ENCODE measurements at places on chromosomes 2 and 18.

- DNase-seq = no peak
These were observed 288.2 kb downstream of the IKZF2 start for GRCh38 chr2:212863185-212863588.

GRCh38 chr2:128415779-128416061 lies 97.1 kb upstream of the HS6ST1 start:
- no peak for DNase-seq

- DNase-seq = no peak
These were observed 80.3 kb upstream of the GATA6 start for GRCh38 chr18:22088996-22089640.

DNA sequence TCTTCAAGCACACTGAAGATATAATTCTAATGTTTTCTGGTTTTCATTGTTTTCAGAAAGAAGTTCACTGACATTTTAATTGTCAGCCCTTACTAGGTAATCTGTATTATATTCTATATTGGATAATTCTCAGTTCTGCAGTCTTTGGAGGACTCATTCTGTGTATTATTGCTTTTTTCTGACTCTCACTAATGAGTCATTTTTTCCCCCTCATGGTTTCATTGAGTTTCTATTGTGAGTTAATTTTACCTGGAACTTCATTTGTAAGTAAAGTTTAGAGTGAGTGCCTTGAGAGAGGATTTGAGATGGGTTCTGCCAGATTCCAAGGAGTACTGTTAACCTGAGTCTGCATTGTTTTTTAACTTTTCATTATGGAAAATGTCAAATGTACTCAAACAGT lies 90.4 kb upstream of the LYPD1 start:
- DNase-seq = no peak

DNA sequence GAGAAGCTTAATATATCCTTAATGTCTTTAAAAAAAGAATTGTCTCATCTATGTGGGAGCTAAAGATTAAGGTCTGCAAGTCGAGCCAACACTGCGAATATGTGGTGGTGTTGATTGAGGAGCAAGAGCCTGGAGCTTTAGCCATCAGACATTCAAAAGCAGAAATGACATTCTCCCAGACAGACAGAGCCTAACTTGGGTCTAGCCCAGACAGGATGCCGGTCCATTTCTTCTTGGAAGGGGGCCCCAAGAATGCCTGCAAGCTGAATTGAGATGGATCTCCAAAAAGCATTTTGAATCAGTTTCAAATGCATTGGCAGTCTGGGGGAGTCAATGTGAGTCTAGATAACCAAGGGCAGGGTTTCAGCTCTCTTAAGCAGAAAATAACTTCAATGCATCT lies 30.1 kb upstream of the EML4 start:
- DNase-seq = no peak

GRCh38 chr2:241948901-241949735 lies 79.6 kb downstream of the RTP5 start:
- DNase-seq = no peak

DNA sequence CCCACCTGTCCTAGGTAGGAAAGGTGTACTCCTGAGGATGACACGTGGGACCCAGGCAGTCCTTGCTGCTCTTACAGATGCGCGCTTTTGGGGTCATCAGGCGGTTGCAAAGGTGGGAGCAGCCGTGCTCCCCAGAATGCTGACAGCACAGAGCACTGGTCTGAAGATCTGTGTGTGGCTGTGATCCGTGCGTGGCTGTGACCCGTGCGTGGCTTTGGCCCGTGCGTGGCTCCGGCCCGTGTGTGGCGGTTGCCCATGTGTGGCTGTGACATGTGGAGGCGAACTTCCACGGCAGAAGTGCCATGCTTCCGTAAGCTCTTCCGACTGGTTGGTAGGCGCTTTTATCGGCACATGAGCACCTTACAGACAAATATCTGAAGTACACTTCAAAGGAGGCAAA lies 270.0 kb downstream of the AGAP1 start:
- no peak for DNase-seq

DNA sequence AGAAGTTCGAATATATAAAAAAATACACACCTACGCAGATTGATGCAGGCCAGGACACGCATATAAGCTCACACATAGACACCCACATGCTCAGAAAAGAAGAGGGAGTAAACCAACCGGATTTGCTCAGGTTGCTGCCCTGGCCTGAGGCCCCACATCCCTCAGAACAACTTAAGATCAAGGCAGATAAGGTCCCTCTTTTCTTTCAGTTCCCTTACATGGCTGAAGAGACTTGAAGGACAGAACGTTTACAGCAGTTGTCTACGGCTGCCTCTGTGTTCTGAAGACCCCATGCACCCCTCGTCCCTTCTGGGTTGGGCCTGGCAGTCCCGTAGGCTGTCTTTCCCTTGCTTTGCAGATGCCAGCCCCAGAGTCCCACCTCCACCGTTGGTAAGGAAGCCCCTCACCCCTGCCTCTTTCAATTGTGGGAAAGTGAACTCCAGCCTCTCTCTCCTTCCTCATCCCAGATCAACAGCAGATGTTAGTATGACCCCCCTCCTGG lies 4.3 kb upstream of the NAGK start:
- DNase-seq = no peak

- DNase-seq = no peak
These were observed 25.4 kb downstream of the DSG4 start for GRCh38 chr18:31402026-31402373.

DNA sequence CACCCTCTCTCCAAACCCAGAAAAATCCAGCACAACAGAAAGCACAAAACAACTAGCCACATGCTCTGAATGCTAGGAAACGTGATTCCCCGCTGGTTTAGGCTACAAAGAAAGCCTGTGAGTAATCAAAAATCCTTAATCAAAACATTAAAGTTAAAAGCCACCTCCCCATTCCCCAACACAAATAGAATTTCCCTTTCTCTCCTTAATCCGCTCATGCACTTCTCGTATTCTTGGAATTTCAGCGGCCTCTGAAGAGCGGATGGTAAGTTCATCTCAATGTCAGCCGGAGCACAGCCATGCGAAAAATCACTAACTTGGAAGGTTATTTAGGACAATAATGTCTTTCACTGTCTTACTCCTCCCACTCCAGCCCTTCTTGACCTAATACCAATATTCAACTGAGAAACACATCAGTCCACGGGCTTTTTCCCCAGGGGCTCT lies 126.7 kb downstream of the OSBPL1A start:
- DNase-seq = no peak

DNA sequence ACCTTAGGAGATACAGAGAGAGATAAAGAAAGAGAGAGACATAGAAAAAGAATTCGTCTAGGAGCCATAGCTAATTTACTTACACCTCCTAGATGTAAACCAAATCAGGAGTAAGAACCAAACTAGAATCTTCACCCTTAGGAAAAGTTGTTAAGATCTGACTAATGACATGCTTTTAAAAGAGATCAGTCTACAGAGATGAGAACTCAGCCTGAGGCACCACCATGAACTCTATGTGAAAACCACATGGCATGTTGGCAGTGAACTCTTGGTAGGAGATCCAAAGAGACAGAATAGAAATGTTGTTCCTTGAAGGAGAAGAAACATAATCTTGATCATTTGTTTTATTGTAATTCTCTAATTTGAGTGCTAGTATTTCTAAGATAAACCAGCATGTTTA lies 585.4 kb upstream of the ID2 start:
- no peak for DNase-seq

GRCh38 chr2:121372721-121373353 lies 87.8 kb upstream of the TFCP2L1 start:
- no peak for DNase-seq

- DNase-seq = no peak
These were observed 9.9 kb downstream of the NCAPH start for GRCh38 chr2:96345438-96345837.

DNA sequence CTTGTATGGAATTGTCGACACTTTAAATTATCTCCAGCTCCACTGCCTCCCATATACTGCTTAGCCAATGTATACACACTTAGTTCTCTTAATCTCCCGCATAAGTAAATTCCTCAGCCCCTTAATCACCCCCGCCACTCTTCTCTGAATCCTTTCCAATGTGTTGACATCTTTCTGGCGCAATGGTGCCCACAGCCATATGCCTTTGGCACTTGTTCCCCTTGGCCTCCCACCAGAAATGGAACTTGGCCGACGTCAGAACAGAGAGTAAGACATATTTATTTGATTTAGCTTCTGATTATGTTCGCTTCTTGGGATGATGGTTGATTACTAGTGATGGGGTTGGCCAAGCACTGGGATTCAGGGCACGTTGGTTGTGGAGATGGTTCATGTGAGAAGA lies 1089.3 kb upstream of the CELF4 start:
- no peak for DNase-seq

GRCh38 chr2:191625446-191625845 lies 52.5 kb upstream of the NABP1 start:
- DNase-seq = no peak

DNA sequence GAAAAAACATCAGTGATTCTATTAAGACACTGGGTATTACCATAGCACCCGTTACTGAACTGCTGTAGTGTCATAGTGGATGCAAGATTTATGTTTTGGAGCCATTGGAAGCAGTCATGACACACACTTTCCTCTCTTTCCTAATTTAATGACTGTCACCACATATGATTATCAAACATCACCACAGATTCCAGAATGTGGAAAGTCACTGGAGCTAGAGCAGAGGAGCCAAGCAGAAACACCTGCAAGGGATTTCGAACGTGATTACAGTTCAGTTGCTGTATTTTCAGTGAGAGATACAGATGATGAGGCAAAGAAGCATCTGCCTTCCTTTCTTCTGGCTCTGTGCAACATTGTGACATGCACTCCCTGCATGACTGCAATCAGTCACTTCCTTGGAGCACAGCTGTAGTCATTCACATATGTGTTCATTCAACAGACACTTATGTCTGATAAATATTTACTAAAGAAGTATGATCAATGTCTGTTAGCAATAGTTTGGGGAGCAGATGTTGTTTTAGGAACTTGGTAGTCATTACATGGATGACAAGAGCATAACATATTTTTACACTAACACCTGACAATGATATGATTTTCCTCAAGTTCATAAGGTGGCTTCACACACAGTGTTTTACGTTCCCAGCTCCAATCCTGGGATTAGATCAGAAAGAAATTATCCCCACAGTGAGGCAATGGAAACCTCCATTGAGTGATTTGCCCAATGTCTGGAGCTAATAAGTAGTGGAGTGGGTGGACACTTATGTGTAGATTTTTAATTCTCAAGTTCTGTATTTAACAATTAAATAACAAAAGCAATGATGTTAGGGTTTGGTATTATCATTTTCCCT lies 416.6 kb downstream of the PLCL1 start:
- no peak for DNase-seq

GRCh38 chr2:236956641-236957040 lies 129.0 kb upstream of the COPS8 start:
- no peak for DNase-seq

DNA sequence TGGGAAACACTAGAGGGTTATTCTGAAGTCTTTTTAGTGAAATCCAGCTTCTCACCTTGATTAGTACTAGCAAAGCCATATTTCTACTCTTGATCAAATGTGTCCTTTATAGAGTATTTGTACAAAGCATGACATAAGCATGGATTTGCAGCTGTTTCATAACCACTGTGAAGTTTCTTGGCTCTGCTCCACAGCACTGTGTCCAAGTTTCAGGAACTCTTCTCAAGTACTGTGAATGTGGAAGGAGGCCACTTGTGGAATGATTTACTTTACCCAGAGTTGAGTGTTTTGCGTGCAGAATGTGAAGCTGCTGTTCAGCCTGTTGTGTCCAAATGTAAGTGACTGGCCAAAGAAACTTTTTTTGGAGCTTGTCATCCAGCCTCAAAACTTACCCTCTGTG lies 16.2 kb upstream of the MAPRE2 start:
- peak; percentile 79 for DNase-seq

DNA sequence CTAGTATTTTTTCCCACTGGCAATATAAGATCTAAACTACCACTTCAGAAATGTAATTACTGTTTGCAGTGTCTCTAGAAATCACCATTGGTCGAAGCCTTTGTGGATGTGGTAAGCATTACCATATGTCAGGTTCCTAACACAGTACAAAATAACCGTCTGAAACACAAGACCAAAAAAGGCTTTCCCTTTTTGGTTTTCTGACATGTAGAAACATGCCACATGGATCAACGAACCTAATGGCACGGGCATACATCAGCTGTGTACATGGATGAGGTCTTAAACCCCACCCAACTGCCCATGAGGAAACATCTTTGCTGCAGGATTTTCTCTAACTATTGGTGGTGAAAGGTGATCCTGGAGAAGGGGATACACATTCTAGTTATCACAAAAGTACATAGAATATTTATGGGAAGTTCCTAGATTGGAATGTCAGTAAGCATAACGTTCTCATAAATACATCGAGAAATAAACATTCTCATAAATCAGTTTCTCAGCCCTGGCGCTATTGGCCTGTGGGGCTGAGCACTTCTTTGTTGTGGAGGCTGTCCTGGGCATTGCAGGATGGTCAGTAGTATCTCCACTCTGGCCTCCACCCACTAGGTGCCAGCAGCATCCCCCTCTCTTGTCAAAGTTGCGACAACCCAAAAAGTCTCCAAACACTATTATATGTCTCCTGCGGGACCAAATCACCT lies 9.0 kb downstream of the VIT start:
- DNase-seq = no peak

DNA sequence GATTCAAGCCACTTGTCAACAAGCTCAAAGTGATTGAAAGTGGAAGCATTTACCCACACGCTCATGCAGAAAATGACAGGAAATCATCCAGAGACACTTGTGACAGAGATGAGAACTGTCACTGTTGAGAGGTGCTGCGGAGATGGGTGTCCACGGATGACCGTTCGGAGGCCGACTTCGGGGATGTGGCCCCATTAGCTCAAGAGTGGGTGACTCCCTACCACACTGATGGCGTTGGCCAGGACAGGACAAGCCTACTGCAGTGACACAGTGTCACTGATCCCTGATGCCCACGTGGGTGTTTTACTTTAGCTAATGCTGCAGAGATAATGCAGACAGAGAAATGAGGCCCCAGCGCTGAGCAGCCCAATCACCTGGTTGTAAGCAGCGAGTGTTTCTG lies 81.5 kb upstream of the YWHAQ start:
- no peak for DNase-seq

- DNase-seq = no peak
These were observed 58.8 kb upstream of the FZD5 start for GRCh38 chr2:207828361-207829057.

DNA sequence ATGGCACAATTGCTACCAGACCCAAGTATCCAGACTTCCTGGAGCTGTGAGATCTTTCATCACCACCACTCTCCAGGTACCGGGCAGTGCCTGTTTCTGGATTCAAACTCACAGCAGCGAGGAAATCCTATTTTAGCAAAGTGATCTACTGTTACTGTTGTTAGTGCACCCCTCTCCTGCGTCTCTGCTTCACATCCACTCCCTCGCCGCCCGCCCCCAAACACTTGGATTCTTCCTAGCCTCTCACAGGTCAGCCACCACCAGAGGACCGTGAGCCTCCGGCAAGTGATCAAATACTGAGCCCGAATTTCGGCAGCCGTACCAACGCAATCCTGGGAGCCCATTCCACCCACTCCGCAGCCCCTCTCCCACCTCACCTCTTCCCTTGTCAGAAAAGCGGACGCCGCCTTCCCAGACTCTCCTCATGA lies 519 bp downstream of the METTL4 start:
- peak; percentile 21 for DNase-seq

DNA sequence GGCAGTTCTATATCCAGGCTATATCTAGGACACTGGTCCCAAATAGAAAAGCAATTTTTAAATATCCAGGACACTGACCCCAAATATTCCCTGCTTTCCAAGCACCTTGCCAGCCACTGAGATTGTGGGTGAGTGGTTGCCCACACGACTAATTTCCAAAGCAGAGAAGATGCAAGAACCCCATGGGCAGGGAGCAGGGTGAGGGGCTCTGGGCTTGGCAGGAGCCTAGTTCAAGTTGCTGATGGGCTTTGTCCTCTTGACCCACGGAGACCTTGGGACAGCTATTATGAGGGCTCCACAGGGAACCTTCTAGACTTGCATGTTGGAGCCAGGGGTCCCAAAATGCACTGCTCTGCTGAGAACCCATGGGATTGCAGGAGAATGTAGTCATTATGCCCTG lies 146.0 kb upstream of the SMAD2 start:
- DNase-seq = no peak
